ENCODE measurements at places on chromosomes 16 and 17.

- DNase-seq: no peak
These were observed 40.9 kb downstream of the PIK3R5 start for GRCh38 chr17:8924595-8924994.

DNA sequence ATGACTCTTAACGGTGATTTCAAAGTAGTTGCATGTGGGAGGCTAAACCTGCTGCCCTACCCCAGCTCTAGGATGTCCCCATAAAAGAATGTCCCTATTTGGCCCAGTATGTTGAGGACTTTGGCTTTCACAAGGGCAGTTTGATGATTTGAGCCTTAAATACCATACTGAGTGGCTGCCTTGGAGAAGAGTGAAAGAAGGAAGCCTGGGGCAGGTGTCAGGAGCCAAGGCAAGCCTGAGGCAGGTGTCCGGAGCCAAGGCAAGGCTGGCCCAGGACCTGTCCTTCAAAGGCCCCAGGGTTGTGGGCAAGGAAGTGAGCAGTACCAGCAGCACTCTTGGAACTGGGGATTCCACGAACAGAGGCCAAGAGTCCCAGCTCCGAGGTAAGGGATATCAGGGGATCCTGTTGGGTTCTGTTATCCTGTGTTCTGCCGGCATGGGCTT, 18.6 kb downstream of the ST6GALNAC2 start:
- no peak for DNase-seq

DNA sequence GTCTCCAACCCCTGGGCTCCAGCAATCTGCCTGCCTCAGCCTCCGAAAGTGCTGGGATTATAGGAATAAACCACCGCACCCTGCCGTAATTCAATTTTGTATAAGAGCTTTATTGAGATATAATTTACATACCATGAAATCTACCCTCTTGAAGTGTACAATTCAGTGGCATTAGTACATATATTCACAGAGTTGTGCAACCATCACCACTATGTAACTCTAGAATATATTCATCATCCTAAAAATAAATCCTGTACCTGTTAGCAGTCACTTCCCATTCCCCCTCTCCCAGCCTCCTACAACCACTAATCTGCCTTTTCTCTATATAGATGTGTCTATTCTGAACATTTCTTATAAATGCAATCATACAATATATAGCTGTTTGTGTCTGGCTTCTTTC, 26.1 kb downstream of the TOM1L2 start:
- DNase-seq: no peak

- DNase-seq: no peak
These were observed 16.9 kb upstream of the SP2 start for GRCh38 chr17:47879028-47879585.

DNA sequence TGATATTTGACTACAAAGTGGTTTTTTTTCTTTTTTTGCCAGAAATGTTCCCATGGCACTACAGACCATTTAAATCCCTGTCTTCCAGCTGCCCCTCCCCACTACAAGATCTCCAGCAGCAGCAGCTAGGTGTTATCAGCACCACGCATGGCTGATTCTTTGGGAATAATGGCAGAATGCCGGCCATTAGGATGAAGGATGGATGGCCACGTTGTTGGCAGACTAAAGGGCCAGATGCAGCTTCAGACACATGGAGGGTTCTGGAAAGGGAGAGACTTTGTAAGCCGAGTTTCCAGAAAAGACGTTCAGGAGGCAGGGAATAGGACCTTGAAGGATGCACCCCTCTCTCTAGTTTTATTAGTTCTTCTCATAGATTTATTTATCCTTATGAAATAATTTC, 10.3 kb upstream of the MED9 start:
- DNase-seq: no peak

- no peak for DNase-seq
These were observed 16.0 kb downstream of the MMD start for GRCh38 chr17:55405600-55405999.

DNA sequence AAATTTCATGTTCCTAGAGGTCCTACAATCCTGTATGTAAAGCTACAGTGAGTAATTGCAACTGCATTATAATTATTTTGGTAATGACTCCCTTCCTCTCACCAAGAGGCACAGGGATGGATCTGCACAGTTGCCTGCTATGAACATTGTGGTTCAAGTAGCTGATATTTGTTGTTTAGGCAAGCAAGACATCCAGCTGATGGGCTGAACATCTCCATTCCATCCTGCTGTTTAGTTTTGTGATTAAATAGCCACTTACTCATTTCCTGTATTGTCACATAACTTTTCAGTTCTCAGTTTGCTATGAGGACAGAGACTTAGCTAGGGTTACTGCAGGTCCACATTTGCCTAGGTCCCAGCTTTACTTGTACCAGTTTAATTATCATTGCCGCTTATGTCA, 181.2 kb upstream of the TBX2 start:
- no peak for DNase-seq

DNA sequence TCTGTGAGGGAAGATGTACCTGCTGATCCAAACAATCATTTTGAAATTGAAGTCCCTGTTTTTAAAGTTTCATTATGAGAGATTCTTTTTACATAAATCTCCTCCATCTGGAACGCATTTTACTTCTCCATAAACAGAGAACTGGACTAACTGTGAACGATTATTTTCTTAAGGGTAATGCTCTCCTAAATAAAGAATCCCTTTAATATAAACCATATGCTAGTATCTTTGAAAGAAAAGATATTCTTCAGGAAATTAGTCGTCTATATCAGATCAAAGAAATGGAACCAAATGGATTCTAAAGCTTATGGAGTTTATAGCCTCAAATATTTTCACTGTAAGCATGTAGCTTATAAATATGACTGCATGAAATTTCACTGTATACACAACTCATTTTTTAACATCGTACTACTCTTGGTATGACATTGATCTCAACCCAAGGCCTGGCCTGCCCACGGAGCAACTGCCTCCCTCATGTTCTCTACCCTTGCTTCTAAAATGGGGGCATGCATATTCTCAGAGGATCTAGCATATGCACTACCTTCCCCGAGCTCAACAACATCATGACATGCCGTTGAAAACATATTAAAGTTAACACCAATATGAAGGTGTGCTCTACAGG, 66.4 kb downstream of the MYH10 start:
- DNase-seq: no peak

- no peak for DNase-seq
These were observed 108.8 kb downstream of the AMFR start for GRCh38 chr16:56316545-56316944.

- no peak for DNase-seq
These were observed 45.8 kb upstream of the LGALS9 start for GRCh38 chr17:27585153-27585681.

- no peak for DNase-seq
These were observed 42.3 kb downstream of the RNF112 start for GRCh38 chr17:19453296-19453695.

GRCh38 chr17:29827179-29827578, 102.8 kb downstream of the SSH2 start:
- no peak for DNase-seq

GRCh38 chr17:60862482-60862881, 184.8 kb downstream of the BCAS3 start:
- DNase-seq: no peak

GRCh38 chr17:67772679-67773078, 52.6 kb upstream of the BPTF start:
- DNase-seq: no peak

- DNase-seq: no peak
These were observed 466 bp downstream of the WDR90 start for GRCh38 chr16:649631-650030.

DNA sequence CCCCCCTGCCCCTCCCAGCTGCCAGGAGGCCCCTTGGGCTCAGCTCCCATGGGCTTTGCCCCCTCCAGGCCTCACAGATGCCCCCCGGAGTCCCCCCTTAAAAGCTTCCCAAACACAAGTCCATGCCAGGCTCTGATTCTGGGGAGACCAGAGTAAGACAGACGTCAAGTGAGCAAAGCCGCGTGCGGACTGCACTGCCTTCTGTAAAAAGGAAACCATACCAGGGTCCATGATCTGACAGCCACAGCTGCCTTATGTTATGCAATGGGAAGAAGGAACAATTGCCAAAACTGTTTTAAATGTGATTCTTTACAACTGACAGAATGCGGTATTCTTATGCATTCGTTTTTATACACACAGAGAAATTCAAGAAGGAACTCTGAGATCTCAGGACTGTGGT, 17.9 kb upstream of the HEXD start:
- no peak for DNase-seq

GRCh38 chr16:86575095-86575685, 3.2 kb upstream of the FOXL1 start:
- DNase-seq: no peak

DNA sequence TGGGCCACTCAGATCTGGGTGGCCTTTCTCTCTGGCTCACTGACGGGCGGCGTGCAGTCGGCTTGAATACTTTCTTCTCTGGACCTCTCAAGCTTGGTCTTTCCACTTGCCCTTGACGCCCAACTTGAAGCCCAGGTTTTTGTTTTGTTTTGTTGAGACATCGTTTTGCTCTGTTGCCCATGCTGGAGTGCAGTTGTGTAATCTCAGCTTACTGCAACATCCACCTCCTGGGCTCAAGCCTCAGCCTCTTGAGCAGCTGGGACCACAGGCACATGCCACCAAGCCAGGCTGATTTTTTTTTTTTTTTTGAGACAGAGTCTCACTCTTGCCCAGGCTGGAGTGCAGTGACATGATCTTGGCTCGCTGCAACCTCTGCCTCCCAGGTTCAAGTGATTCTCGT, 22.7 kb upstream of the KIF19 start:
- DNase-seq: no peak

DNA sequence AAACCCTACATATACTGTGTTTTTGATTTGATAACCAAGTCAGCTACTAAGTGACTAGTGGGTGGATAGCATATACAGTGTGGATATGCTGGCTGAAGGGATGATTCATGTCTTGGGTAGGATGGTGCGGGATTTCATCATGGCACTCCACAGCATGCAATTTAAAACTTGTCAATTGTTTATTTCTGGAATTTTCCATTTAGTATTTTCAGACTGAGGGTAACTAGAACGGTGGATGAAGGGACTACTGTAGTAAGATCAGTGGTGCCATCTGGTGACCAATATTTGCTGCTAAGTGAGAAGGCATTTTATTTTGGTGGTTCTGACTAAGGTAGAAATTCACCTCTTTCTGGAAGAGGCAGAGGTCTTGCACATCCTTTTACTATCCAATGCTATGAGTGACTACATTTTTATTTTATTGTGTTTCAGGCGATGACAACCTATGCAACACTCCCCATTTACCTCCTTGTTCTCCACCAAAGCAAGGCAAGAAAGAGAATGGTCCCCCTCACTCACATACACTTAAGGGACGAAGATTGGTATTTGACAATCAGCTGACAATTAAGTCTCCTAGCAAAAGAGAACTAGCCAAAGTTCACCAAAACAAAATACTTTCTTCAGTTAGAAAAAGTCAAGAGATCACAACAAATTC, 3.1 kb downstream of the CDC6 start:
- no peak for DNase-seq

DNA sequence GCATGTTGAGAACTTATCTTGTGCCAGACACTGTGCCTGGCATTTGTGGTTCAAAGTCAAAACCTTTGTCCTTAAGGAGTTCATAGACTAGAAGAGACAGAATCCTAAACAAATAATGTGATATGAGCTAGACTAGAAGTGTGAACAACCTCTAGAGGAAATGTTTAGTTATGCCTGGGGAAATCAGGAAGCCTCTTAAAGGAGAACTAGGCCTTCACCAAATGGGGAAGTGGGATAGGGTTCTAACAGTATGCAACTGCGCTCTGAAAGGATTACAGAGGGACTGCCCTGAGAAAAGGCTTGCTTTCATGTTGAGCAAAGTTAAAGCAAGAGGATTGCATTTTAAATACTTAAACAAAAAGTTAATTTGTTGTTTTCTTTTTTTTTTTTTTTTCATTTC, 4.9 kb downstream of the RUNDC1 start:
- DNase-seq: no peak

DNA sequence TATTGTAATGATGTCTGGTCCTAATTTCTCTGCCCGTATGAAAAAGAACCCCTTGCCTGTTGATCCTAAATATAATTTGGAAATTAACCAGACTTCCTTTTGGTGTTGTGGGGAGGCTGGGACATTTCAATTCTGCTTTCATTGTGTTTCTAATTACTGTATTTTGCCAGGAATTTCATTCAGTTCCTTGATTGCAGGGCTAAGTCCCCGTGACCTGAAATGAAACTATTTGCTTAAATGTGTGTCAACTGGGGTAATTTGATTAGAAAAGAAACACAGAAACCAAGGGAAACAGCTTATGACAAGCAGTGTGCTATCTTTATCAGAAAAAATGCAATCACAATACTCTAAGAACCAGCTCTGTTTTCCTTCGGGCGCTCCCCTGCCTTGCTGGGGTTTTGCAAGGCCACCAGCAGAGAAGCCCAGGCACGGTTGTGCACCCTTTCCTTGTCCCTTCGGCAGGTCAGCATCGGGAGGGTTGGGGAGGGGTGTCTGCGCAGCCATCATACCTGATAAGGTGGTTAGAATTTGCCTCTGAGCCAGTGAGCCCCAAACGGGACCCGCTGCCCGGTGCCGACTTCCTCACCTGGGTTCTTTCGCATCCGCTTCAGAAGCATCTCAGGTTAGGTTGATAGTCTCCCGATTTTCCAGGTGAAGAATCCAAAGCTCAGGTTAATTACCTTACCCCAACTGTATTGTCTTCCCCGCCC, 19.4 kb downstream of the KLHL36 start:
- no peak for DNase-seq

- DNase-seq: no peak
These were observed 16.0 kb downstream of the RNF43 start for GRCh38 chr17:58401287-58401686.

GRCh38 chr17:31202968-31203367, 94.1 kb downstream of the OMG start:
- DNase-seq: no peak

- no peak for DNase-seq
These were observed 60.5 kb downstream of the TMEM132E start for GRCh38 chr17:34639706-34640425.

DNA sequence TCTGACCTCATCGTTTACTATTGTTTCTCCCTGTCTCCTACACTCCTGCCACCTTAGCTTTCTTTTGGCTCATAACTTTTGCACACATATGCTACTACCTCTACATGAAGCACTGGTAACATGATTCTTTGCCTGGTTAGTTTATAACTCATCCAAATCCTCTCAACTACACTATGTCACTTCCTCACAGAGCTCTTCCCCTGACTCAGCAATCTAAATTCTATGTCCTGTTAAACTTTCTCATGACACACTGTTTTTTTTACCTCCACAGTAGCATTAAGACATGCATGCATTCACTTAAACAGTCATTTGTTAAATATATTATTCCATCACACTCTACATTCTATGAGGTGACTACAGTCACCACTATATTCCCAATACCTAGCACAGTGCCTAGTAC, 19.7 kb downstream of the APPBP2 start:
- DNase-seq: no peak

GRCh38 chr17:57909551-57909950, 45.7 kb downstream of the CUEDC1 start:
- no peak for DNase-seq

- DNase-seq: no peak
These were observed 21.4 kb downstream of the ADORA2B start for GRCh38 chr17:15966183-15966878.

DNA sequence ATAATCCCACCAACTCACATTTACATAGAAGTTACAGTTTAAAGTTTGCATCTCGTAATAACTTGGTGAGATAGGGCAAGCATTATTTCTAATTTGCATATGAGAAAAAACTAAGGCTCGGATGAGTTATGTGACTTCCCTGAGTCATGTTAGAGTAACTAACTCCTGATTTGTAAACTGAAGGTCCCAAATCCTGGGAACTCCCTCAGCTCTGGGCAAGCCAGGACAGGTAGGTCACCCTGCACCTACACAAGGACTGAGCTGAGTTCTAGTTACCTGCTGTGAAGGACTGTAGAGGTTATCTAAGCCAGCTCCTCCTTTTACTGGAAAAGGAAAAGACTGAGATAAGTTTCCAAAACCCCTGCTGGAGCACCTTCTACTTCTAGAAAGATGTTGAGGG, 92.1 kb upstream of the HLF start:
- DNase-seq: no peak
